ENCODE measurements at places on chromosomes 2 and 18. TPM values are rescaled to one million over a fixed set of nuclear protein-coding genes. Genes with fewer than 3 reads are reported as not detected.

DNA sequence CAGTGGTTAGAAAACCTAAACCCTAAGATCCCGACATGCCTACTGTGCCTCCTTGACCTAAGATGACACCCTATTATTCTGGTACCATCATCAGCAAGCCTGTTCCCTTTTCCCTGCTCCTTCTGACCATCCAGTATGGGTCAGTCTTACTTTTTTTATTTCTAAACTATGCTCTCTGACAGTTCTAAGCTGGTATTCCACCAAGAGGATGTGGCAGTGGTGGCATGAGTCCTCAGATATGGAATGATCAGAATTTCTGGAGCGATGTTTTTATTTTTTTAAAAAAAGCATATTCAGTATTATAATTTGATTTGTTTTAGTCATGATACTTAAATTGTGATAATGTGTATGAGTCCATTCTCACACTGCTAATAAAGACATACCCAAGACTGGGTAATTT, 145.9 kb upstream of the LHCGR start:
- no peak for DNase-seq

- no peak for DNase-seq
These were observed 27.9 kb upstream of the EPB41L3 start for GRCh38 chr18:5571666-5572065.

DNA sequence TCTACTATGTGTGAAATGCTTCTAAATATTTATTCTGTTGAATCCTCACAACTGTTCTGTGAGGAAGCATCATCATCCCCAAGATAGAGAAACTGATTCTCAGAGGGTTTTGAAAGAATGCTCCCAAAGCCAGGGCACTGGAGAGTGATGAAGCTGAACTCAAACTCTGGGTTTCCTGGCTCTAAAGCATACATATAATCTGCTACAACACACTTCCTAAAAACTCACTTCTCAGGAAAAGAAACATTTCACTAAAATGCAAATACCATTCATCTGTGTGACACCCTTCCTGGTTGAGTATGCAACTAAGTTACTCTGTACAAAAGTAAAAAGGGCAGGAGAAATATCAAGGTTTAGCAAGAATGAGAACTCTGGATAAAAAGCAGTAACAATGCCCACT, 58.6 kb downstream of the GRB14 start:
- no peak for DNase-seq

DNA sequence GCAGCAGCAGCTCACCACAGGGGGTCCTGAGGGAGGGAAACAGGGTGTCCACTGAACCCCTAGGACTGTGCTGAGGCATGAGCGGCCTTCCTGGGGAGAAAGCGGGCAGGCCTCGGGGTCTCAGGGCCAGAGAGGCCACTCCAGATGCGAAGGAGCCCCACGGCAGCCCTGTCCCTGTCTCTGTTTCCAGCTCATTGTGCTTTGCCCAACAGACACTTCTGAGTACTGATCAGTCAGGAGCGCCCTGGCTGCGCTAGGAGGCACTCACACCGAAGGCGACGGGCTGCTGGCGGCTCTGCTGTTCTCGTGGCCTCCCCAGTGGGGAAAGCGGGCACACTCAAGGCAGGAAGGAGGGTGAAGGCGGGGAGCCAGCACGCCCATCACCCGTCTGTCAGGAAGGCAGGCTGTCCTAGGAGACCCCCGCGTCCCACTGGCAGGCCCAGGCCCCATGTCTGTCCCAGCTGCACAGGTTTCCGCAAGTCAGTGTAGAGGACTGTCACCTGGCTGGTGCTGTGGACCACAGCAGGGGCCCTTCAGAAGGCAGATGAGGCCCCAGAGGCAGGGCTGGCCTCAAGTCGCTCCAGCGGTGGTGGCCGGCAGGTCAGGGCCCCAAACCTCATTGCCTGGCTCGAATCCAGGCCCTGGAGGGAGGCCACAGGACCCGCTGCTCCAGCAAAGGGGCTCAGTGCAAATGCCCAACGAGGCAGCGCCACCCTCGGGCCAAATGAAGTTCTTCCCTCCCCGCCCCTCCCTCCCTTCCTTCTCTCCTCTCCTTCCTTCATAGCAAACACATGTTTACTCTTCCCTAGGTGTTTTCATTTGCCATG, 6.8 kb downstream of the ESPNL start:
- peak; percentile 75 for DNase-seq

DNA sequence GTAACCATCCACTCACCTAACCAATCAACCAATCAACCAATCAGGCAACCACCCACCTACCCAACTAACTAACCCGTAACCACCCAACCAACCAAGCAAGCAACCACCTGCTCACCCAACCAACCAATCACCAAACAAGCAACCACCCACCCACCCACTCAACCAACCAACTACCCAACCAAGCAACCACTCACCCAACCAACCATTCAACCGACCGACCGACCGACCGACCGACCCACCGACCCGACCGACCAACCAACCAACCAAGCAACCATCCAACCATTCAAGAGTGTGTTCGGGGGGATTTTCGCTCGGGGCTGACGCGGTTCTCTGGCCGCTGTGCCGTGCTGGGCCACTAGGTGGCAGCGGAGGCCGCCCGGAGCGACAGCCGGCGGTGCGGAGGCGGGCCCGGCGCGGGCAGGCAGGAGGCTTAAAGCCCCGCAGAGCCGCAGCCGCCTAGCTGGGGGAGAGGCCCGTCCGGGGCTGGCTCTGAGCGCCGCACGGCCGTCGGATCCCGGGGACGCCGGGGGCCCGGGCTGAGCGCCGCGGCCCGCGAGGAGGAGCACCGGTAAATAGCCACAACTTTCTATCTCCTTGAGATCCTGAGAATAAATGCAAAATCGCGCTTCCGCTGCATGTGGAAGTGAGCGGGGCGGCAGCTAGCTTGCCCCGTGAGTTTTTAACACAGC, at the start of gene MC5R:
Gene MC5R, plus strand, starts transcription at position 443 of the 689 bp plus-strand sequence. CDS start 1,617 bp downstream, outside the sequence.
- DNase-seq = peak; percentile 44

GRCh38 chr18:45619826-45620201, 4.5 kb downstream of the SLC14A2 start:
- no peak for DNase-seq

GRCh38 chr2:236089271-236090026, 78.7 kb downstream of the GBX2 start:
- DNase-seq = no peak

GRCh38 chr2:97924194-97924593, 71.6 kb downstream of the TMEM131 start:
- DNase-seq = no peak

DNA sequence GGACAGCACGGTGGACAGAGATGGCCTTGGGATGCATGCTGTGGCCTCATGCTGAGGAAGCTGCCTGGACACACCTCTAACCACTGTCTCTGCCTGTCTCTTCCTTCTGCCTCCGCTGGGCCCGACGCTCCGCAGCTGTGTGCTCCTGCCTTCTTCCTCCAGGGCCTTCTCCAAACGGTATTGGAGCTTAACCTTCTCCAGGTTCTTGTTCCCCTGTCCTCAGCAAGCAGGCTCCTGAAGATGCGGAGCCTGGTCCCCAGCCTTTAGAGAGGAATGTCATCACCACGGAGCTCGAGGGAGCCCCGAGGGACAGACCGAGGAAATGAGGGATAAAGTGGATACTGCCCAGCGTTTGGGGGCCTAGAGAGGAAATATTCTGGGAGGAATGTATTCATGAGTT, 155.1 kb downstream of the DYSF start:
- peak; percentile 15 for DNase-seq

DNA sequence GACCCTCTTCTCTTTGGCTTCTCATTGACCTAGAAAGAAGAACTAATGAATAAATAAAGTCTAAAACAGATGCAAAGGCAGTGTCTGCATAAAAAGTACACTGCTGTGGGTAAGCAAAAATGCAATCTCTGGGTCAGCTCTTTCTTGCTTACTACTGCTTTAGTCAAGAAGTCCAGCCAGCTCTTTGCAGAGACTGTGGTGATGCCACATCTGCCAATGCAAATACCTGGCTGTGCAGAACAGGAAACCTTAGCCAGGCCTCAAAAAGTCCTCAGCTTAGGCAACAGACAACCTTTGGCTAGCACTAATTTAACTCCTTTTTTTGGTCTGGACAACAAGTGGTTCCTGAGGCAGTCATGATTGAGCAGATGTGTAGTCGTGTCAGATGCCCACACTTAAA, 73.6 kb upstream of the RND3 start:
- DNase-seq = no peak

- DNase-seq = no peak
These were observed 24.5 kb upstream of the STAM2 start for GRCh38 chr2:152200101-152200500.

DNA sequence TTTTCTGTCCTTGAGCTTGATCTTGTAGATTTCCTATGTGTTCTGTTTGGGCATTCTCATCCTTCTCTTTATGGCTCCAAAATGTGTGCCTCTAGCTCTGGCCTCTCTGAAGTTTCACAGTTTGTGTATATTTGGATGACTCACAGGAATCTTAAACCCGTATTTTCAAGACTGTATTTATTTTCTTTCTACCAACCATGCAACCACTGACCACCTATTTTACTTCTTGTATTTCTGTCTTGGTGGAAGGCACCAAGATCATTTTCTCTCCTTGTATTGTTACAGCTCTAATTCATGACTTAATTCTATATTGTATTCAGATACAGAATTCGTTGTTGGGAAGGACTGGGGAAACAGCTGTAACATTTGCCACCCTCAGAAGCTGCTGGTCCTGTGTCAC, 39.5 kb downstream of the ACSL3 start:
- no peak for DNase-seq

- no peak for DNase-seq
These were observed 11.6 kb downstream of the ATP6V1C2 start for GRCh38 chr2:10732924-10733565.

DNA sequence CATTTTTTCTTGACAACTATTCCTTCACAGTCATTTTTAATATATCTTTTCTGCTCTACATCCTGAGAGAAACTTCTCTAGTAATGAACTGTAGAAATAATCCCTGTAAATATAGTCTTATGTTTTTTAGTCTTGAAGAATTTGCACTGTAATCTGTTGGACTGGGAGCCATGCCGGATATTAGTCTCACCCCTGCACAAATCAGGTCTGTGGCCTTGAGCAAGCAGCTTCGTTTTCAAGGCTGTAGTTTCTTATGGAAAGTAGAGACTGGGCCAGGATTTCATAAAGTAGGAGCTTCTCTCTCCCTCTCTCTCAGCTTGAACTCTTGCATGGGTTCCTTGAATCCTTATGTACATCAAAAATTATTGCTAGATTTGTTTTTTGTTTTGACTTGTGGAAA, 8.7 kb downstream of the FARP2 start:
- DNase-seq = no peak

DNA sequence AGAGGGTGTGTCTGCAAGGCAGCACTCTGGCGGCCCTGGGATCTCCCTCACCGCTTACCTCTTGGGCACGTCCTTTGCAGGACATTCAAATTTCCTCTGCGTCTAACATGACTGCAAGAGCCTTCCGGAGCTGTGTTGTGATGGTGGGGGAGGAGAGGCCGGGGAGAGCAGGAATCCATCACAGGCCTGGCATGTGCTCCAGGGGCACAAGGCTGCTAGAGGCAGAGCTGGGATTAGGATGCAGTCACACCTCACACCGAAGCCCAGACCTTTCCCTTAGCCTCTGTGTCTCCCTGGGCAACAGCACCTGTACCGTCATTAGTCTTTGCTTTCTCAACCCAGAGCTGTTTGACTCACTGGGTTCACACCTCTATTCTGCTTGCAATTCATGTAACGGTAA, 111.3 kb downstream of the CMPK2 start:
- no peak for DNase-seq

GRCh38 chr2:17538022-17538843, 2.3 kb upstream of the VSNL1 start:
- DNase-seq = no peak

- no peak for DNase-seq
These were observed 216.9 kb downstream of the ARHGAP15 start for GRCh38 chr2:143345887-143346787.

- no peak for DNase-seq
These were observed 92.2 kb upstream of the ASAP2 start for GRCh38 chr2:9114458-9114857.

The EVA1A gene
- total RNA-seq = 18.2 TPM

The ANKAR gene
- 6.6 TPM for total RNA-seq

The MLPH gene
- 118 TPM for total RNA-seq

The VSNL1 gene
- not detected for total RNA-seq

The RAB17 gene
- 217 TPM for total RNA-seq

The ALK gene
- total RNA-seq = 1.3 TPM

The RNU2-63P gene
- total RNA-seq = not detected

The G6PC2 gene
- total RNA-seq = not detected

The SMC6 gene
- 53.6 TPM for total RNA-seq

The SUCLG1 gene
- 386 TPM for total RNA-seq

The C18orf54 gene
- 2.5 TPM for total RNA-seq

The HRH4 gene
- total RNA-seq = not detected

The EPHA4 gene
- total RNA-seq = 12.2 TPM
